ENCODE measurements at places on chromosomes 6 and 20. TPM values are rescaled to one million over a fixed set of nuclear protein-coding genes. Genes with fewer than 3 reads are reported as not detected.

DNA sequence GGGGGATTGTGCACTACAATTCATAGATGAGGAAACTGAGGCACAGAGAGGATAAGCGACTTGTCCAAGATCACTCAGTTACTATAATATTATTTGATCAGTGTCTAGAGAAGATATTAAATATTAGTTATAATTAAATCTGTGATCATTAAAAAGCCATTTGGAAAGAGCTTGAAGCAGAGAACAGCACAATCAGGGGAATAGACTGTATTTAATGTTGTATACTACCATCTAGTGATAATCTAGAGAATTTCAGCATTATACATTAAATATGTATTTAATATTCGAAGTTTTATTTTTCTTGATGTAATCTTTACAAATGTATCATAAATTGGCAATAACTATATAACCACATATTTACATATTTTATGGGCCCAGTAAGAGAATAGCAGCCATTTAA is 20.1 kb upstream of the MTCL3 start:
- peak; percentile 39 for ATAC-seq

GRCh38 chr20:17369506-17369905 is 142.7 kb downstream of the PCSK2 start:
- ATAC-seq = no peak

Gene TAGAP
- 80.7 TPM for total RNA-seq

Gene PRRT1
- 0.17 TPM for total RNA-seq

Gene CRIP3
- 4.6 TPM for total RNA-seq
